ENCODE measurements at places on chromosomes 11 and 22.
A peak's percentile ranks its signal among the peaks of the same experiment; 100 is the strongest.

DNA sequence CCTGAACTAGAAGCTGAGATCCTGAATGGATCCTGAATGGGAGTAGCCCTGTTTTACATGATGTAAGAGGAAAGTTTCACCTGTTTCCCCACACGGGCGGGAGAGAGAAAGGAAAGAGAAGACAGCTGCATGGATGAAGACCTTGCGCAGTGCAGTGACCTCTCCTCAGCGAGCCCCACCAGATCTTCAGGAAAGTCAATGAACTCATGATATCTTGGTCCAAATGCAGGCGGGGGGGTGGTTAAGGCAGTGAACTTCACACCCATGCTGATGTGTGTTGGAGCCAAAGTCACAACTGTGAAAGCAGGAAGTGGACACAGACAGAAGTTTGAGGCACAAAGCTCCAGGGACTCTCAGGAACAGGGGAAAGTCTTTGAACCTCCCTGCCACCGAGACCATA lies 8.6 kb upstream of the FJX1 start:
- no peak for DNase-seq

- no peak for DNase-seq
These were observed 99.8 kb upstream of the ALX4 start for GRCh38 chr11:44409558-44410236.

- DNase-seq: peak; percentile 56
These were observed 254.0 kb upstream of the PITPNB start for GRCh38 chr22:28172892-28173670.

DNA sequence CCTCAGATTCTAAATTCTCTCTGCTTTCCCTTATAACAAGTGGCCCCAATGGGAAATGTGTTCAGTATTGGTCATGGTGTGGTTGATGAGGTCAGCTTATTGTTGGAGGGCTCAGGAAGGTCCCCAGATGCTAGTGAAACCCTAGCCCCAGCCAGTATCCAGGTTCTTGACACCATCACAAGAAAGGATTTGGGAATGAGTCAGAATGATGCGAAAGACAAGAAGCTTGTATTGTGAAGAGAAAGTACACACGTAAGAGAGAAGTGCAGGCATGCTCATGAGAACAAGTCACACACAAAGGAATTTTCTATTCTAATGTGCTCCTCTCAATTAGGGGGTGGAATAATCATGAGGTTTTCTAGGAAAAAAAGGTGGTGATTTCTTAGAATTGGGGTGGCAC lies 34.9 kb upstream of the TRPC6 start:
- DNase-seq: no peak

DNA sequence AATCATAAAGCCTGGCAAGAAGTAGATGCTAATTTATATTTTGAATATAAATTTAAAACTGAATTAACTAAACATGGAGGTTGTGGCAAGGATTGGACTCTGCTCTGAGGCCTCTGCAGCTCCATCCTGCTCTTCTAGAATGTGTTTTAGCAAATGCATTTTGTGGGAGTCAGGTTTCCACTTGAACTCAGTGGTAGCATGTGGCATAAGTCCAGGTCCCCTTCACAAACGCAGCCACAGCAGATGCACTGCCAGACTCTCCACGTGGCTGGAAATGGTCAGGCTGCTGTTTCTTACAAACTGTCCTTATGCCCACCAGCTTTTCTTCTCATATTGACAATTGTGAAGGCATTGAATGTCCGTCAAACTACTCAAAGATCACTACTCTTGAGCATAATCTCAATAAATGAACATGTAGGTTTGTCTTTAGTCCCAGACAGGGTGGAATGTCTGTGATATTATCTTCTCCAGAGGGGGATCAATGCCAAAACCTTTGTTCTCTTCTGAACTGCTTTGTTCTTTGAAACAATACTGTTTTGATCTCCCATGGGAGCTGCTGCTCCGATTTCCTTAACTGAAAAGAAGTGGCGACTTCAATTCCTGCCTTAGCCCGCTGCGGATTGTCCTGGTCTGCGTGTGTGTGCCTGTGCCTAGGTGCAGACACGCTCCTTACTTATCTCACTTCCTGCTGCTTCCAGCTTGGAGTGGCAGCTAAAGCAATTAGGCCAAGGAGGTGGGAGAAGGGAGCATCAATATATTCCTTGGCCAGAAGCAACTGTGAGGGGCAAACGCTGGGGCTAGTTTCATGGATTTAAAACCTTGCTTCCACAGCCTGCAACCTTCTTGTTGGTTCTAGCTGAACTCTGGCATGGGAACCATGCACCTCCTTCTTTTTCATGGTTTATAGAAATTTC lies 24.2 kb downstream of the EIF4G2 start:
- no peak for DNase-seq

DNA sequence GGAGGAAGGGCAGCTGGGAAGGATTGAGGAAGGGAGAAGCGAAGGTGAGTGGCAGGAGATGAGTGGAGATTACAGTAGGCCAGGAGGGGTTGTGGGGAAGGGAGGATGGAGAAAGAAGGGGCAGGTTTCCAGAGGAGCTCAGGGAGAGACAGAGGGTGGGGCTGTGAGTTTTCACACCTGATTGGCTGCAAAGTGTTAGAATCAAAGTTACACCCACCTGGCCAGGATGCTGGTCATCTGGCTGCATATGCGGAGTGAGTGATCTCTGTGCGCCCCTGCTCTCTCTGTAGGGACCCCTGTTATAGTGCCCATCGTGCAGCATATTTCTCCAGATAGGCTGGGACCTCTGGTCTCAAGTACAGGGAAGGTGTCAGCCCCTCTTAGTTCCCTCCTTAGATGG lies 18.3 kb downstream of the AMPD3 start:
- no peak for DNase-seq

- DNase-seq: no peak
These were observed 67.0 kb downstream of the MAML2 start for GRCh38 chr11:96275801-96276594.

GRCh38 chr11:116519499-116519898 lies 253.3 kb downstream of the BUD13 start:
- no peak for DNase-seq

Measured in Caki2 (cell line).